ENCODE measurements at places on chromosomes 6 and 20. TPM values are rescaled to one million over a fixed set of nuclear protein-coding genes. Genes with fewer than 3 reads are reported as not detected.

DNA sequence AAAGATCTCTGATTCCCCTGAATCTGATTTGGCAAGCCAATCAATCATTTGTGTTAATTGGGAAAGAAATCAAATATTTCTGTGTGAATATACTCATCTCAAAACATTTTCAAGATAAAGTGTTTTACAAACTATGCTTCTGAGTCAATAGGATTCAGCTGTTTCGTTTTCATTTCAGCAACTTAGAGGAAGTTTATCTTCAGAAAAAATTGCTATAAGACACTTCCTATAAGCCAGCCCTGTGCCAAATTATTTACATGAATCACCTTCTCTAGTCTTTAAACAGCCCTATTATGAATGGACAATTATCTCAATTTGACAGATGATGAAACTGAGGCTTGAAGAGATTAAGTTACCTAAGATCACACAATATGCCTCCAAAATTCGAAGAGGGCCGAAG, 10.9 kb downstream of the DEFB129 start:
- peak overlapping the region; percentile 72 for H3K4me3 ChIP-seq
- peak overlapping the region; percentile 82 for H3K27ac ChIP-seq
- DNase-seq: no peak
- H3K4me1 ChIP-seq: peaks cover 19% of the 10 kb centered on the region
- H3K36me3 ChIP-seq: no peaks in the 10 kb centered on the region
- H3K27me3 ChIP-seq: peaks cover 2% of the 10 kb centered on the region

DNA sequence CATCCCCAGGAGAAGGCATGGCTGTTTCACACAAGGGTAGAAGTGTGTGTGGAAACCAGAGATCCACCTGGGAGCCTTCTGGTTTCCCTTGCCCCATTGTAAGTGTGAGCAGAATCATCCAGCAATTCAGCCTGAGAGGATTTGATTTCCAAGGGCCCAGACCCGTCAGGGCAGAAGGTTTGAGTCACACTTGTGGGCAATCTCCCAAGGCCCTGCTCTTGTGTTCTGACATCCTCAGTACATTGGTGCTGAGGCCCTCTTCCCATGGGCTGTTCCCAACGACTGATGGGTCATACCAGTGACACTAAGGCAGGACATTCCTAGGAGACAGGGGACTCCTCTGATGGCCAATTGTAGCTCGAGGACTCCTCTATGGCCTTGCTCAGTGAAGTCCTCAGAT, 58.2 kb upstream of the POLR1H start:
- no peak overlapping the region for H3K4me3 ChIP-seq
- no peak for DNase-seq
- no peak overlapping the region for H3K27ac ChIP-seq
- H3K27me3 ChIP-seq: peaks cover 29% of the 10 kb centered on the region

- no peaks in the 10 kb centered on the region for H3K27me3 ChIP-seq
- H3K4me1 ChIP-seq: no peaks in the 10 kb centered on the region
- H3K27ac ChIP-seq: no peak overlapping the region
- no peak overlapping the region for H3K4me3 ChIP-seq
- DNase-seq: no peak
Measured at GRCh38 chr6:158752613-158753012, 66.6 kb downstream of the EZR start.

DNA sequence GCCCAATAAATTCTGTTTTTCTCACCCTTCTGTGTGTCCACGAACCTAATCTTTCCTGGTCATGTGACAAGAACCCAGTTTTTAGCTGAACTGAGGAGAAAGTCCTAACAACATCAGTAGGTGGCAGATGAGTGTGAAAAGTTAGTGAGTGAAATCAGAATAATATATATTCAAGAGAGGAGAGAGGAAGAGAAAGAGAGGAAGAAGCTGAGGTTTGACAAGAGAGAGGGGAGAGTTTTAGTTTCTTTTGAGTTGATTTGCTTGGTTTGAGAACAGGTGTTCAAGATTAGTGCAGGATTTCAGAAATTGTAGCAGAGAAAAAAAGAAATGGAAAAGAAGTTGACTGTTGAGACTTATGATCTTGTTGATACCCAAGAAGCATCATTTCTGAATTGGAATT, 930.5 kb upstream of the FLRT3 start:
- H3K4me1 ChIP-seq: no peaks in the 10 kb centered on the region
- no peak overlapping the region for H3K4me3 ChIP-seq
- DNase-seq: no peak
- no peaks in the 10 kb centered on the region for H3K36me3 ChIP-seq
- H3K27me3 ChIP-seq: no peaks in the 10 kb centered on the region

DNA sequence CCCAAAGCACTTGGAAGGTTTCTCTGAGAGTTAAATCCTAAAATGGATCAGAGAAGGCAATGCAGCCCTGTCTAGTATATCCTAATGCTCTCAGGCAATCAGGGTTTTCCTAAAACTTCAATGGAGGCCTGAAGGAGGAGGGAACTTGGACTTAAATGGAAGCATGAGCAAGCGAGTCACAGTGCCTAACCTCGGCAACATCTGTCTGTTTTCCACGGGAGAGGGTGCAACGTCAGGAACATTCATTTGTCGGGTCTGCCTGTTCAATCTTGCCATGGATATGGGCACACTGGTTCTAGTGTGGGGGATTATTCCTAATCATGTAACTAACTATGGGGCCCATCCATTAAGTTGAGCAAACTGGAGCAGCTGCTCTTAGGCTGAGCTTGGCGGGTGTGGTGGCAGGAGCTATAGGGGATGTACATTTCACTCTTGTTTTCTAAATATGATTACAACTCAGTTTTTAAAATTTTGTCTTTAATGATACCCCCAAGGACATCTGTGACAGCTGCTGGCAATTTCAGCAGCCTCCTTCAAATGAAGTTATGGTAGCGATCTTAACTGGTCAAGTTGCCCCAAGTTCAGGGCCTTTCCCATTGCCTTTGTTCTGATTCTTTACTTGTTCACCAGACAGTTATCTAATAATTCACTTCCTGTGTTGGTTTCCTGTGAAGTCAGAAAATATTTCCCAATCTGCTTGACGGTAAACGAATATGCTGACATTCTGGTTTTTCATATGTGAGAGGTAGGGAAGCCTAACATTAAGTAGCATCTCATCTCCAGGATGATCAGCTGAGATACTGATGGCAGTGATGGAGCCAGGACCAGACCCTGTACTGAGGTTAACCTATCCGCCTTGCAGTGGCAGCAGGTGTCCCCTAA, 21.6 kb downstream of the DSE start:
- H3K27me3 ChIP-seq: no peaks in the 10 kb centered on the region
- H3K36me3 ChIP-seq: no peaks in the 10 kb centered on the region
- no peak overlapping the region for H3K27ac ChIP-seq
- DNase-seq: no peak
- peaks cover 16% of the 10 kb centered on the region for H3K4me1 ChIP-seq

The PSORS1C1 gene
- total RNA-seq: not detected
